Activated CD4-positive, alpha-beta T cell treated with anti-CD3 and anti-CD28 coated beads for 36 hours (primary cell): ENCODE measurements at places on chromosomes 3 and 15. TPM values are rescaled to one million over a fixed set of nuclear protein-coding genes. Genes with fewer than 3 reads are reported as not detected.
A peak's percentile ranks its signal among the peaks of the same experiment; 100 is the strongest.

DNA sequence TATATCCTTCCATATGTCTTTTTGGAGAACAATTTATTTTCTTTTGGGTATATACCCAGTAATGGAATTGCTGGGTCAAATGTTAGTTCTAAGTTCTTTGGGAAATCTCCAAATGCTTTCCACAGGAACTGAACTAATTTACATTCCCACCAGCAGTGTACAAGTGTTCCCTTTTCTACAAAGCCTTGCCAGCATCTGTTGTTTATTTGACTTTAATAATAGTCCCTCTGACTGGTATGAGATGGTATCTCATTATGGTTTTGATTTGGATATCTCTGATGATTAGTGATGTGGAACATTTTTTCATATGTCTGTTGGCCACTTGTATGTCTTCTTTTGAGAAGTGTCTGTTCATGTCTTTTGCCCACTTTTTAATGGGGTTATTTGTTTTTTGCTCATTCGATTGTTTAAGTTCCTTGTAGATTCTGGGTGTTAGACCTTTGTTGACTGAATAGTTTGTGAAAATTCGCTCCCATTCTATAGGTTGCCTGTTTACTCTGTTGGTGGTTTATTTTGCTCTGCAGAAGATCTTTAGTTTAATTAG is 48.4 kb downstream of the TMEM45A start:
- no peak for DNase-seq

GRCh38 chr15:92930776-92931175 is 30.7 kb downstream of the CHD2 start:
- DNase-seq, result no peak

DNA sequence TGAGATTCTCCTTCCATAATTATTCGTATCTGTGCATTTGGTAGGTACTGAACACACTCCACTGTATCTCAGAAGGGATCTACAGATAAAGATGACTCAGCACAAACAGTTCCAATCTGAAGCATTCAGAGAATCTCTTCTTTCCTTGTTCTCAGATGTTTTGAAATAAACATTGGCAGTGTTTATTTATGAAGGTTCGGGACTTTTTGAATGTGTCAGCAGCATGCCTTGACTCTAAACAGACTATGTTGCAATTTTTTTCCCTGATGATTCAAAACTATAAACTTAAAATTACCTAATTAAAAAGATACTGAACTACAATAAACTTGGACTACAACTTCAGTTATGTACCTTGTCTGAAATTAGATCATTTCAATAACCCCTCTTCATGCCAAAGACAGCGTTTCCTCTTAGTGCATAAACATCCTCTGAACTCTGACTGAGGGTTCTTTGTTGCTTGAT is 612.9 kb upstream of the TBL1XR1 start:
- DNase-seq, result no peak

- no peak for DNase-seq
These were observed 11.8 kb upstream of the TNFAIP8L3 start for GRCh38 chr15:51106481-51106880.

DNA sequence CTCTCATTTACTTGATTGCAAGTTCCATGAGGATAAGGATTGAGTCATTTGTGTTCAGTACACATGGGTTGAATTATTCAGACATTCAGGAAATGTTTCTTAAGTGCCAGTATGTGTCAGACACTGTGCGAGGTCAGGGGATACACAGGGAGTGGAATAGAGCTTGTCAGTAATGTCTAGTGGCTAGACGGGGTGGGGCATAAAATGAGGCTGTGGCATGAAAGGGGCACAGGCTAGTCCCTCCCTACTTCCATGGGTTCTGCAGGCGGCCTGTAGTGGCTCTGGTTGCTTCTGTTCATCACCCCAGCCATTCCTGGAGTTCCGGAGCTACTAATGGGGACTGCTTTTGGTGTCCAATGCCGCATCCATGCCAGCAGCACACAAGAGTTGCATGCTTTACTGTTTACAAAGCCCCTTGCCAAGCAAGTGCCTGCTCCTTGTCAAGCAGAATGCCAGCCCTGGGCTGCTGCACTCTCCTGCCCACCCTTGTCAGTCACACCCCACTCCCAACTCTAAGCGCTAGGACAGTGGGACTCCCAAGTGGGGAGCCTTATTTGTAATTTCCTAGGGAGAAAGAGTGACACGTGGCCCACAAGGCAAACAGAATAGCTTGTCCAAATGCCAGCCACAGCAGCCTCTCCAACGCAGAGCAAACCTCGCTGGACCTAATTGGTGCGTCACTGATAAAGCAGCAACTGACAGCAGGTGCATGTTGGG is 70.8 kb downstream of the RAB11A start:
- no peak for DNase-seq

DNA sequence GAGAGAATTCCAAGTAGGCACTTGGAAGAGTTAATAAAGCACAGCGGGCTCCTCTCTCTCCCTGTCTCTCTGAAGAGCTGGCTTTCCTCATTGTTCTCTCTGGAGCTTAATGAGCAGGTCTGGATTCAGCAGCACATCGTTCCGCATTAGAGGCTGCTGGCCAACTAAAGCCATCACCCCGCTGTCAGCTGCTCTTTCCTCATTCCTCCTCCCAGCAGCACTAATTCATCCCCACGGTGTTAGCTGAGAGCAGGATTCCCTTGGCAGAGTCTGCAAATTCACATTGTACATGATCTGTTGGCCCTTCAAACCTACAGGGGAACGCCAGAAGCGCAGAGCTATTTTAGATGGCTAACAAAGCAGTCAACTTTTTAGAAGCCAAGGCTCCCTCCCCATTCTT is 44.2 kb downstream of the SGO1 start:
- DNase-seq, result no peak

GRCh38 chr3:16303037-16303575 is 38.1 kb downstream of the OXNAD1 start:
- no peak for DNase-seq

DNA sequence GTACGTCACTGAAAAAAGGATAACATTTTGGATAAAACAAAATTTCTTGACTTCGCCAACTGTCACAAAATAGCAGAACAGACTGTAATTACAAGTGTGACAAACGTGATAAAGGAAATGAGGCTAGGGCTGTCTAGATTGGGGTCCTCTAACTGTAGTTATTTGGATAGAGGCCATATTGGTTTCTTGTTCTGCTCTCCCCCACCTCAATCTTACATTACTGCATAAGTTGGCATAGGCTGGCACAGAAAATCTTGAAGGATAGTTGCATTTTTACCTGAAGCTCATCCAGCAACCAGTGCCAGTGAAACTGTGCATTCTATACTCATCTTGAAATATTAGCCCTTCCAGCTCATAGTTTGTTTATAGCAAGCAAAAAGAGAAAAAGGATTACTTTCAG is 84.6 kb downstream of the ITPR1 start:
- DNase-seq, result no peak

- no peak for DNase-seq
These were observed 963 bp downstream of the GRAMD1C start for GRCh38 chr3:113839551-113839950.

- no peak for DNase-seq
These were observed 29.8 kb downstream of the KPNA1 start for GRCh38 chr3:122484985-122485384.

GRCh38 chr3:15375461-15376000 is 43.1 kb upstream of the SH3BP5 start:
- DNase-seq, result no peak

DNA sequence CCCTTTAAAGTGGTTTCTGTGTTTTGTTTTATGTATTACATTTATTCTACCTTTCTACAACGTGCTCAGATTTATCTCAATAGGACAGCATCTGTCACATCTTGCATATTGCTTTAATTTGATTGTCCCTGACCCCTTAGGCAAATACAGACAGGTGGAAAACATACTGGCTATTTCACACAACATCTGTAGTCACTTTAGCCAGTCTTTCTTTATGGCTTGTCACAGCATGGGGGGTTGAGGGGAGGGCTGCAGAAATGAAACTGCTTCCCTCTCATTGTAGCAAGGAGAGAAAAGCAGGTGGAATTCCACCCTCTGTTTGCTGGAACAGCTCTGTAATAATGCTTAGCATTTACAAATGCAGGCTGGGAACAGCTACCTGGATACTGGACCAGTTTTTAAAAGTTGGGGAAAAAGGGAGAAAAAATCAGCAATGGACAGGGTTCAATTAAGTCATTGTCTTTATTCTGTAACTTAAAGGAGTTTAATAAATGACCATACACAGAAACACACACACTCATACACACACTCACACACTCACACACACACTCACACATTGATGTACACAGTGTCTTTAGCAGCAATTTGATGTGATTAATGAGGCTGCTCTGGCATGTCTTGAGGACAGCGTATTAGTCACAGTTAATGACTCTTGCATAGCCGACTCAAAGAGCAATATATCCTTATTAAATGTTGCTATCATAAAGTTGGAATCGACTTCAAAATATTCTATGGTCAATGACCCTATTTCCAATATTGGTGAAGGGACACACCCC is 283.7 kb upstream of the GBE1 start:
- no peak for DNase-seq

DNA sequence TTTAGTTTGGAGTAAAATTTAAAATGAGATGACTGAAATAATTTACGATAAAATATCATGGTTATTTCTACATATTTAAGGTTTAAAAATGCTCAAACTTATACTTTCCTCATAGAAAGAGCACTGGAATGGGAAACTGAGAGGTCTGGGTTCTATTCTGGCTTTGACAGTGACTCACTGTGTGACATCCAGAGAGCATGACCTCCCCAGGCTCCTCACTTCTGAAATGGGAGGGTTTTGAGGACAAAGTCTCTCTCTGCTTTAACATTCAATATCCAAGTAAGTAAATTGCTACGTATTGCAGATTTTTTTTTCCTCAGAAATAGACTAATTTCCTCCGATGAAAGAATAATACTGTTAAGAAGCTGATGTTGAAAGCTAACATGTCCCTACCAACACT is 234.7 kb downstream of the TIGIT start:
- DNase-seq, result no peak

GRCh38 chr15:63057468-63058345 is 15.2 kb downstream of the TPM1 start:
- DNase-seq, result no peak

GRCh38 chr3:18558507-18558906 is 133.4 kb upstream of the SATB1 start:
- no peak for DNase-seq

- DNase-seq, result no peak
These were observed 199.7 kb downstream of the AKAP13 start for GRCh38 chr15:85579957-85580694.

DNA sequence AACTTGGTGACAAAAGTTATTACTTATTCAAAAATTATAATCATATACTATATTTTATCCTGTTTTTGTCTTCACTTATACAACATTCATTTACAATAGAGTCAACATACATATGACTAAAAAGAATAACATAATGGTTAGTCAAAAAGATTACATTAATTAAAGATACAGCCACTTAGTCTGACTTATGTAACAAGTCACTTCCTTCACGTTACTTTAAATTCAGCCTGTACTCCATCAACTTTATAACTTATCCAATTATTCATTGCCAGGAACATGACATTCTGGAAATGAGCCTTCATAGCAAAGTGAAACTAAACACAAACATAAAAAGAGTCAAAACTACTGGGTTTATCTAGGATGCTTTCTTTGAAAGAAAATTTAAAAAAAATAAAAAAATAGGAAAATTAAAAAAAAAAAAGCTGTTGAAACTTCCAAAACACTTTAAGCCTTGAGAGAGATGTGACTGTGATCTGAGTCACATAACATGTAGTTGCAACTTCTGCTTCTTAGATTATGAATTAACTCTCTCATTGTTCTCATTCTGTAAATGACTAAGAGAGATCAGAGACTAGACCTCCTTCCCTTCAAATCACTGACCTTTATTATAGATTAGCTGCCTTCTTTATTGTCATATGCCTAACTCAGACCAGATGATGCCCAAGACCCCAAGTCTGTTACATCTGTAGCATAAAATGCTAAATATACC is 107.8 kb downstream of the MYRIP start:
- no peak for DNase-seq

GRCh38 chr15:76337059-76337695 is 604 bp downstream of the ISL2 start:
- DNase-seq, result peak; percentile 48

- no peak for DNase-seq
These were observed 198.6 kb downstream of the KBTBD8 start for GRCh38 chr3:67196677-67197076.

GRCh38 chr3:15309662-15310335 is 22.6 kb downstream of the SH3BP5 start:
- peak; percentile 72 for DNase-seq

DNA sequence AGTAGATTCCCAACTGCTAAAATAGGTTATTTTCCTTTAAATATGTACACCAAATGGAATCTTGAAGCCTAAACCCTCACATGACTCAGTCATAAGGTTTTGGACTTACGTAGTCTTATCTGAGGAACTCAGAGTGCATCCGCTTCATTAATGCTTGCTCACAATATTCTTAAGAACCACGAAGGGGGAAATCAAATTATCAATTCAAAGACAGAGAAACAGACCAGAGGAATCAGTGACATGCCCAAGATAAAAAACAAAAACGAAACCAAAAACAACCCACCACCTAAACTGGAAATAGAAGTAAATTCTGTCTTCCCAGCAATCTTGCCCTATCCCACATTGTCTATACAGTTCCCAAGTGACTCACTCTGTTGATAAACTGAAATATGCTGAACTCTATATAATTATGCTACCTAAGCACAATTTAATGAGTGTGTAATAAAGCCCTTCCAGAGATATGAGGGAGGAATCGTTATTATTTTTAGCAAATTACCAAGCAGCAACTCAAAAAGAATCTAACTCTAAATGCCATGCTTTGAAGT is 135.4 kb upstream of the CBLB start:
- no peak for DNase-seq

Gene GOLGA6C
- total RNA-seq, result not detected

Gene PLA2G4E
- total RNA-seq, result not detected

Gene CCDC9B
- total RNA-seq, result 0.65 TPM

Gene CCRL2
- total RNA-seq, result 1.0 TPM

Gene CD86
- total RNA-seq, result 0.09 TPM
